NCI-H1417 (cell line): ENCODE measurements at places on chromosomes 7 and 10.

DNA sequence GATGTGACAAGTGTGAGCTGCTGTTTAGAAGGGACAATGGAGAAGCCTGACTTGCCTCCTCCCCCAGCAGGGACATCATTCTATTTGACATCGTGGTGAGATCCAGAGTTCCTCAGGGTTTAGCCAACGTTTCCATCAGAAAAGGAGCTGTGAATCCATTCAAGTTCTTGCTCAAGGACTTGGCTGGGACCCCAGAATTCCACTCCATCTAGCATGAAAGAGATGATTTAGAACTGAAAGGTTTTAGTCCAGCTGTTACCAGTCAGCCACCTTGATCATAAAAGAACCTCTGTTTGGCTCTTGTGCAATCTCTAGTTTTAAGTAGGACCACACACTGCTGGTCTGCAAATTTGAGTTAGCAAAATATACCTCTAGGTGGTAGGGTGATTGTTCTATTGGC lies 337.6 kb downstream of the FRMD4A start:
- no peak for DNase-seq

DNA sequence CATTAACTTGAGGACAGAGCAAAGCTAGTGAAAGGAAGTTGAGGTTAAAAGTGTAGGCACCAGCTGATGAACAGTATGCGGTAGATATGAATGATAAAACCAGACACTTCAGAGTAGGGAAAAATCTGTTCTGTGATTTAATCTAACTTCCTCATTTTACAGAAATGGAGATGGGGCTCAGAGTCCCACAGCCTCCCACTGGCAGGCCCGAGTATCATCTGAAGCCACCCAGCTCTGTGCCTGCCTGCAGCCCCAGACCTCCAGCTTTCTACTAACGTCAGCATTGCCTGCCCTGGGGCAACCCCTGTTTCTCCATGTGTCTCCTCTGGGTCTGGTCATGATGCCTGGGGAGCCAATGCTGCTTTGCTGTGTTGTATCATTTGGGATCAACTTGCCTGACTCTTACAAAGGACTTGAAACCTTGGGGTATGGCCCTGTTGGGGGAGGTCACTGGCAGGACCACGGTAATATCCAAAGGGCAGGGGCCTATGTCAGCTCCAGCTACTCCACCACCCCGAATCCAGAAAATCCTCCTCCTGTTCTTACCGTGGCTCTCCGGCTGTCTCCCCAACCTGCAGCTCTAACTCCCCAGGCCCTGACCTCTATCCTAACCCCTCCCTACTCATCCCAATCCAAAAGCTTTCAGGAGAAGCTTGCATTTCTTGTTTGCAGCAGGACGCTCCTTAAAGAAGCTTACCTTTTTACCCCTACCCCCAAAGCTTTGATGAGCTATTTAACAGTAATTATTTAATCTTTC lies 56.2 kb upstream of the NPY start:
- DNase-seq, result no peak

DNA sequence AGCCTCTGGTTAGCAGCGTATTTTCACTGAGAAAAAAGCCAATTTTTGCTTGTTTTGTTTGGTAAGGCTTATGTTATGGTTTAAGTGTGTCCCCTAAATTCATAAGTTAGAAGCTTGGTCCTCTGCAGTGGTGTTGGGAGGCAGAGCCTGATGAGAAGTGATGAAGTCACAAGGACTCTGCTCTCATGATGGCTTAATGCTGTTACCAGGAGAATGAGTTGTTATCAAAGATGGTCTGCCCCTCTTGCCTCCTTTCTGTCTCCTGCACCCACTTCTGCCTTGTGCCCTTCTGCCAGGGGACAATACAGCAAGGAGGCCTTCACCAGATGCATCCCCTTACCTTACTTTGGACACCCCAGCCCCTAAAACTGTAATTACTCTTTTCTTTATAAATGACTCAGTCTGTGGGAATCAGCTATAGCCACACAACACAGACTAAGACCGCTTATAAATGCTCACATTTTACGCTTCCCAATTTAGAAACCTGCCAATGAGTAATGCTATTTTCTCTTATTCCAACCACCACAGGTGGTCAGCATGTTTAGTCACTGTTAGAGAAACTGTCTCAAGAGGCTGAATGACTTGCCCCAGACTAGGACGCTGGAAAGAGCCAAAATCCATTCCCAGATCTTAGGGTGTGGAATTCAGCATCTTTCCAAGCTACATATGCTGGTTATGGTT lies 6.1 kb upstream of the PKD1L1 start:
- no peak for DNase-seq

- no peak for DNase-seq
These were observed 131.9 kb downstream of the KCNMA1 start for GRCh38 chr10:77505431-77506334.

DNA sequence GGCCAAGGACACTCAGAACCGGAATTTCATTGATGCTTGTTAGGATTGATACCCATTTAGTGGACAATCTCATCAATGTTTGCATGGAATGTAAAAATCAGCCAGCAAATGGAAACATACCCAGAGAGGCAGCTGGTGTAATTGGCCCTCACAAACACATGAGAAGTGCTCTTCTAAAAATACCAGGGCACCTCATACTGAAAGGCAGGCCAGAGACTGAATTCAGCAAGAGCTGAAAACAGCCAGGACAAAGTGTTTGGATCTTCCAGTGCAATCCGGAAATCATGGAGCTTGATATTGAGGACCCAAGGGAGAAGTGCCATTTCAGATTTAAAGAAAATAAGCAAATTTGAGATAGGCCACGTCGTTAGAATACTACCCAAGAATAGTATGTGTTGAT lies 498.6 kb downstream of the GALNT17 start:
- no peak for DNase-seq

GRCh38 chr10:74103560-74104258 lies 46.9 kb downstream of the AP3M1 start:
- peak; percentile 21 for DNase-seq

DNA sequence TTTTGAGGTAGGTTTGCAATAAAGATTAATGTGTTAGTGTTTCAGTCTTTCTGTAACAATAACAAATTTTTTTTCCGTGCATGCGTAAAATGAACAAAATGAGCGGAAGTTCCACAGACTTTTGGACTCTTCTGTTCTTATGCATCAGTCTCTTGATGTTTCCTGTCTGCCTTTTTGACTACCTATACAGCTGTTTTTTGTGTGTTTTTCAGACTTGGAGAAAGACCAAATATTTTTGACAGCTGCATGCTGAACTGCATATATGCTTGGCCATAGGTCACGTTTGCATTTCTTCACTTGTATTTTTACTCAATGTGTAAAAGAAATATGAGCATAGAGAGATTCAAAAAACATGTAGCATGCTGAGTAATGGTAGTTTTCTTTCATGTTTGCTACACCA lies 119.3 kb downstream of the BBS9 start:
- no peak for DNase-seq

- DNase-seq, result no peak
These were observed 30.2 kb upstream of the CARD11 start for GRCh38 chr7:3073763-3074458.

DNA sequence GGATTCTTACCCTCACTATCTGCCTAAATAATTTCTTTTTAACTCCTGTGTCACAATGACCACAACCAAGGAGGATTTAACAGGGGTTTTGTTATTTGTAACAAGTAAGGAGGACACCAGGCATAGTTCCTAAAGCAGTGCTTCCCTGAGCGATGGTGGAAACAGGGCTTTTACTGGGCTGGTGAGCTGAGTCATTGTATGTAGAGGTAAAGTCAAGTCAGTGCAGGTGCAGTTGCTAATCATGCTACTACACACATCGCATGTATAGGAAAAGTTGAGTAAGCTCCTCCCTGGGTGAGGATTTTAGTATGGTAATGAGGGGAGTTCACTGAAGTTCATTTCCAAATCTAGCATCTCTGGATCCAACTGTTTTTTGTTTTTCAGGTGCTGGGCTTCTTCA lies 22.9 kb upstream of the ABCA13 start:
- no peak for DNase-seq

DNA sequence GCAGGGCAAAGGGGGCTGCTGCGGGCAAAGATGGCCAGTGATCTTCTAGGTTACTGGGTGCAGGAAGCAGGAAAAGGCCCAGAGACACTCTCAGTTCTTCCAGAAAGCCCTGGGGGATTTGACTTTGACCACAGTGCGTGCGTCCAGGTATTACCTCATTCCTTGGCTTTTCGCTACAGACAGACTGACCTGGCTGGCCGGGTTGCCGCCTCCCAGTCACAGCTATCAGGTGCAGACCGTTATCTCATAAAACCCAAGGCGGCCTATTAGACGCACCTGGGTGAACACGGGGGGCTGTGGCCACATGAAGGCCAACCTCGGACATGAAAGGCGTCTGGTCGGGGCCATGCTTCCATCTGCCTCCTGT lies 80.3 kb downstream of the FOXL3 start:
- DNase-seq, result no peak

- DNase-seq, result no peak
These were observed 48.9 kb upstream of the DUSP5 start for GRCh38 chr10:110448682-110449418.

- no peak for DNase-seq
These were observed 41.8 kb downstream of the PSMC2 start for GRCh38 chr7:103389263-103389662.

- peak; percentile 29 for DNase-seq
These were observed 604.9 kb downstream of the LRMDA start for GRCh38 chr10:76036111-76036940.

GRCh38 chr7:1576521-1577253 lies 6.9 kb upstream of the PSMG3 start:
- DNase-seq, result no peak

DNA sequence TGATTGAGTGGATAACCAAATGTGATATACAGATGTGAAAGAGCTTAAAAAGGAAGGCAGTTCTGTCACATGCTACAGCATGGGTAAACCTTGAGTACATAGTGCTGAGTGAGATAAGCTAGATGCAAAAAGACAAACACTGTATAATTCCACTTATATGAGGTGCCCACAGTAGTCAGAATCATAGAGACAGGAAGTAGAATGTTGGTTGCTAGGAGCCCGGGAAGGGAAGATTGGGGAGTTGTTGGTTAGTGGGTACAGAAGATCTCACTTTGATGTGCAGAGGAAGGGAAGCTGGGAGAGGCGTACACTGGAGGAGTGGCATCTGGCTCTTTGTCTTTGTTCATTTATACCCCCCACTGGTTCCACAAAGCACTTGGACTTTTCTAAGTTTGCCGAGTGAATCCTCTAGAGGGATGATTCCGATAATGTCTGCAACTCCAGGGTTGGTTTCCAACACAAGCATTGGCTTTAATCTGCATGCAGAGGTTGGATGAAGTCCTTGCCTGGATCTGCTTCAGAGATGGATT lies 39.5 kb downstream of the TSPAN14 start:
- no peak for DNase-seq

DNA sequence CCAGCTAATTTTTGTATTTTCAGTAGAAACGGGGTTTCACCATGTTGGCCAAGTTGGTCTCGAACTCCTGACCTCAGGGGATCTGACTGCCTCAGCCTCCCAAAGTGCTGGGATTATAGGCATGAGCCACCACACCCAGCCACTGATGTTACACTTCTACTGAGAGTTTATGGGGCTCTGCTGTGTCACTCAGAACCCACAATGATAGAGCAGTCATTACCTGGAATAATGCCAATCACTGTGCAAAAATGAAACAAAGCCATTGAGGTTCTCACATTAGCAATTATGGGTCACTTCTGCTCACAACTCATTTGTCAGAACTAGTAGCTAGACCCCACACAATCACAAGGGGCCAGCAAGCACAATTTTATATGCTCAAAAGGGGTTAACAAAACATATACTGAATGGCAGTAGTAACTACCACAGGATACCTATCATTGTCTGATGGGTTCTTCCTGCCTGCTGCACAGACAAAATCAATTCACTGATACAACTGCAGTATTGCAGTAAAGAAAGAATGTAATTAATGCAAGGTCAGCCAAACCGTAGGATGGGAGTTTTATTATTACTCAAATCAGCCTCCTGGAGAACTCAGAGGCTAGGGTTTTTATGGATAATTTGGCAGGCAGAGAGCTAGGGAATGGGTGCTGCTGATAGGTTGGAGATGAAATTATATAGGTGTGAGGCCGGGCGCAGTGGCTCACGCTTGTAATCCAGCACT lies 72.1 kb upstream of the TRIM24 start:
- DNase-seq, result no peak

- no peak for DNase-seq
These were observed 339.2 kb downstream of the LRMDA start for GRCh38 chr10:75770626-75771081.

DNA sequence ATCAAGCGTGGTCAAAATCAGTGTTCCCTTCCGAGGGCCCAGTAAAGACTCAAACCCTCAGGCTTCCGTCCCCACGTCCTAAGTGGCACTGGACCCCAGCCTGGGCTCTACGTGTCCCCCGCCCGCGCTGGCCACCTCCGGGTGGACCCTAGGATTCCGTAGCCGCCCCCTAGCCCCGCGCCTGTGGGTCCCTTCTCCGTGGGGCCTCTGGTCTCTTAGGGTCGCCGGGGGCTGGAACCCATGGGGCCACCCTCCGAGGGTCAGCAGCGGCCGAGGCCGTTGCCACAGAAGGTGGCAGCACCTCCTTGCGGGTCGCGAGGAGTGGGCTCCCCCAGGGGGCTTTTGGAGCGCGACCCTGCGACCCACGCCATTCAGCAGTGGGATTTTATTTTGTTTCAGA lies 170.5 kb upstream of the EEPD1 start:
- DNase-seq, result no peak
